ENCODE measurements at places on chromosomes 4 and X.

DNA sequence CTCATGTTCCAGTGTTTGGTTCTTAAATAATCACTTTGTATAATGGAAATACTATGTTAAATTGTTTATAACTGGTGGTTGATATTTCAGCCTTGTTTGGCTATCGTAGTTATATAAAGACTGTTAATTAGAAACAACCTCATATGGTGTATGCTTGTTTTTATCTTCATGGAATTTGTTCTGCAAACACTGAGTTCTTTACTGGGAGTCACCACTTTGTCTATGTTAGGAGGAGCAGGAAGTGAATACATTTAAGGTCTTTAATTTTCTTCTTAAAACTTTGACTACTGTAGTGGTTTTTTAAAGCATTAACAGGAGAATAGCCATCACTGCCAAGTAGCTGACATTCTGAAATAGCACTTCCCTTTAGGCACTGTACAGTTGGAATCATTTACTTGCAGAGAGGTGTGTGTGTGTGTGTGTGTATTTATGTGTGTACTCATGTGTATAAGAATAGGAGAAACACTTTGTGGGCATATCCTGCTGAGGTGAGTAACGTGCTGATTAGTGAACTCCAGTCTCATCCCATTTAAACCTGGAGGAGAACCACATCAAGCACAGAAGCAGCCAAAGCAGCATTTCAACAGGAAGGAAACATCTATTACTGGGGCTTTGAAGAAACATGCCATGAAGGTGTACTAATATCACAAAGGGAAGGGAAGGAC lies 37.8 kb downstream of the TET2 start:
- DNase-seq, result no peak

- DNase-seq, result no peak
Measured at GRCh38 chrX:23334521-23334847, 165 bp upstream of the PTCHD1 start.

GRCh38 chr4:28228561-28229491 lies 1368.2 kb downstream of the STIM2 start:
- DNase-seq, result no peak

- DNase-seq, result no peak
Measured at GRCh38 chr4:137533855-137534254, 1.6 kb upstream of the PCDH18 start.

DNA sequence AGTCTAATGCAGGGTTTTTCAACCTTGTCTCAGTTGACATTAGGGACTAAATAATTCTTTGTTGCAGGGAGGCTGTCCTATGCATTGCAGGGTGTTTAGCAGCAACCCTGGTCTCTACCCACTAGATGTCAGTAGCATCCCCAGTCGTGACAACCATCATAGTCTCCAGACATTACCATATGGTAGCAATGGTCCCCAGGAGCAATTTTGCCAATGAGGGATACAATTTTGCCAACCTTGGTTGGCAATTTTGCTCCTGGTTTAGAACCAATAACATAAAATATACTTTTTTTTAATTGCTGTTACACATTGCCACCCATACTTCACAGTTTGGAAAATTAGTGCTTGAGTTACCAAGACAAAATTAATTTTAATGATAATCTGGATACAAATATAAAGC lies 6.0 kb downstream of the EREG start:
- DNase-seq, result no peak
